ENCODE measurements at places on chromosomes 4 and X. TPM values are rescaled to one million over a fixed set of nuclear protein-coding genes. Genes with fewer than 3 reads are reported as not detected.

NAP1L2 gene
- 0.73 TPM for total RNA-seq

NSUN7 gene
- 0.35 TPM for total RNA-seq

ABCD1 gene
- total RNA-seq, result 10.9 TPM

TMEM31 gene
- not detected for total RNA-seq

USP26 gene
- not detected for total RNA-seq

IL13RA2 gene
- total RNA-seq, result 1.1 TPM

SUPT20HL1 gene
- not detected for total RNA-seq

UGT8 gene
- not detected for total RNA-seq

PRIMPOL gene
- total RNA-seq, result 5.0 TPM

TNIP3 gene
- 0.06 TPM for total RNA-seq

DNA sequence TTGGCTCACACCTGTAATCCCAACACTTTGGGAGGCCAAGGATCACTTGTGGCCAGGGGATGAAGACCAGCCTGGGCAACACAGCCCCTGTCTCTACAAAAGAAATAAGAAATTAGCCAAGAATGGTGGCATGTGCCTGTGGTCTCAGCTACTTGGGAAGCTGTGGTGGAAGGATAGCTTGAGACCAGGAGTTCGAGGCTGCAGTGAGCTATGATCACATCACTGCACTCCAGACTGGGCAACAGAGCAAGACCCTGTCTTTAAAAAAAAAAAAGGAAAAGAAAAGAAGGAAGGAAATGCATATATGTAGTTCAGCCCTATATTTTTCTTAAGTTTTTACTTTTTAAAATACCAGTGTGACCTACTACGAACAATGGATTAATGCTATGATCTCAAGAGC lies 15.1 kb downstream of the PRSS48 start:
- no peaks in the 10 kb centered on the region for H3K27me3 ChIP-seq
- peaks cover 20% of the 10 kb centered on the region for H3K4me1 ChIP-seq
- DNase-seq, result no peak
- H3K4me3 ChIP-seq, result no peak overlapping the region
- no peak overlapping the region for H3K27ac ChIP-seq
- H3K36me3 ChIP-seq, result no peaks in the 10 kb centered on the region

DNA sequence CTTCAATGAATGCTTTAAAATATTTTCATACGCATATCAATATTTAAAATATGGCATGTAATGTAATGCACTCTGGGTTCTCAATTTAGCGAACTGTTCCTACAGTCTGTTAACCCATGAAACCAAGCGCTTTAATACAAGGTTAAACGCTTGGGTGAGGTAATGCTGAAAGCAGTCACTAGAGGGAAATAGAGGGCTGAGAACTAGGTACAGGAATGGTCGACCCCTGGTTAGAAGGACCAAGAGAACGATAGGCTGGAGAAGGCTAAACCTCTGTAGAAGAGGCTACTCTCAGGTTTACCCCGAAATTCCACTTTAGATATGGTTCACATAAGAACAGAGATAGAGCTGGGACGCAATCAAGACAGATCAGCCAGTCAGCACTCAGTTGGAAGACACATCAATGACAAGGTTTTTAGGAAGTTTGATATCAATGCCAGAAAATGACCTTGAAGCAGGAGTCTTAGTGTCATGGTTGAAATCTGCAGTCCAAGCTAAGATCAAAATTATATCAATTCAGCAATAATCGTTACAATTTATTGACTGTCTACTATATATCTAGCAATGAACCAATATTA lies 26.9 kb downstream of the ARSJ start:
- H3K36me3 ChIP-seq, result no peaks in the 10 kb centered on the region
- H3K4me3 ChIP-seq, result no peak overlapping the region
- H3K27ac ChIP-seq, result no peak overlapping the region
- DNase-seq, result no peak
- no peaks in the 10 kb centered on the region for H3K27me3 ChIP-seq

- DNase-seq, result no peak
- no peaks in the 10 kb centered on the region for H3K27me3 ChIP-seq
- H3K36me3 ChIP-seq, result no peaks in the 10 kb centered on the region
- no peaks in the 10 kb centered on the region for H3K4me1 ChIP-seq
These were observed 146.7 kb downstream of the COL25A1 start for GRCh38 chr4:109155682-109156283.

GRCh38 chr4:159606835-159607234 lies 504.0 kb downstream of the RAPGEF2 start:
- no peaks in the 10 kb centered on the region for H3K27me3 ChIP-seq
- H3K4me3 ChIP-seq, result no peak overlapping the region
- H3K36me3 ChIP-seq, result no peaks in the 10 kb centered on the region
- no peaks in the 10 kb centered on the region for H3K4me1 ChIP-seq
- H3K27ac ChIP-seq, result no peak overlapping the region

DNA sequence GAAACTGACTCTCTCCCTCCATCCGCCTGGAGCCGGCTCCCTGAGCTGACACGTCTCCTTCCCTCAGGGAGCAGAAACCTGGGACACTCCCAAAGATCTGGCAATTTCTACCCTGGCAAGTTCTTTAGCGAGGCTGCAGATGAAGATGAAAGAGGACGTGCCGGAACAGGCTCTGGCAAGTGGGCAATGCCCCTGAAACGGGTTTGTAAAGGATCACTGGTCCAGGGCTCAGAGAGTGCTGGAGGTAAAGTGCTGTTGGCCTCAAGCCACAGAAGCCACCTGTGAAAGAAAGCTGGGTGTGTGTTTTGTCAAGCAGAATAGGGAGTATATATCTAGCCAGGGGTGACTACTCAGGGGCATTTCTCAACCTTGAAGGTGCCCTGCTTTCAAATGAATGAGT lies 131.4 kb upstream of the ATP6AP2 start:
- H3K36me3 ChIP-seq, result no peaks in the 10 kb centered on the region
- H3K27ac ChIP-seq, result no peak overlapping the region
- no peak overlapping the region for H3K4me3 ChIP-seq
- H3K27me3 ChIP-seq, result no peaks in the 10 kb centered on the region
- DNase-seq, result no peak

DNA sequence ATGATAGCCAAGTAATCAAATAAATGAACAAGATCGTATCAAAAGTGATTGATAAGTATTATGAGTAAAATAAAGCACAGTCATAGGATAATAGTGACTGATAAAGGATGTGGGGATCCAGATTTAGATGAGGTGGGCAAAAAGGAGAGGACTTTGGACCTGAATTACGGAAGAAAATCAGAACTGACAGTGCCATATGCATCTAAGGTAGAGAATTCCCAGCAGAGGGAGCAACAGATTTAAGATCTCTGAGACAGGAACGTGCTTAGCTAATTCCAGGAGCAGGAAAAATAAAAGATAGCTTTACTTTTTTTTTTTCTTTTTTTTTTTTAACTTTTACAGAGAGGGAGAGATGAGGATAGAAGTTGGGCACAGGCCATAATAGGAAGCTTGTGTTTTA lies 189.9 kb downstream of the NWD2 start:
- no peak overlapping the region for H3K27ac ChIP-seq
- no peak overlapping the region for H3K4me3 ChIP-seq
- H3K36me3 ChIP-seq, result no peaks in the 10 kb centered on the region
- H3K4me1 ChIP-seq, result no peaks in the 10 kb centered on the region
